A549 treated with Hydrocortisone at 1 μM for 4 hours (cell line): ENCODE measurements at places on chromosomes 1 and 21. TPM values are rescaled to one million over a fixed set of nuclear protein-coding genes. Genes with fewer than 3 reads are reported as not detected.

The PRKCZ gene
- total RNA-seq: 8.8 to 10.3 TPM (median 9.7 TPM) in 5 replicates

The TMEM82 gene
- total RNA-seq: not detected in 5 replicates

The SPRR2E gene
- not detected in 5 replicates for total RNA-seq

The OR10Z1 gene
- total RNA-seq: not detected in 5 replicates

The CTNNBIP1 gene
- 8.5 to 10.7 TPM (median 10.5 TPM) in 5 replicates for total RNA-seq

The AADACL3 gene
- not detected in 5 replicates for total RNA-seq

The CD101 gene
- 0.09 to 0.39 TPM (median 0.16 TPM) in 5 replicates for total RNA-seq

The TMEM51 gene
- total RNA-seq: 27.4 to 30.8 TPM (median 29.9 TPM) in 5 replicates

The LCA5L gene
- total RNA-seq: 1.3 to 1.8 TPM (median 1.6 TPM) in 5 replicates

The AGMAT gene
- total RNA-seq: 6.1 to 7.4 TPM (median 7.3 TPM) in 5 replicates

The LDLRAD1 gene
- total RNA-seq: not detected in 5 replicates

The MROH9 gene
- total RNA-seq: not detected in 5 replicates

The LRRIQ3 gene
- total RNA-seq: 0.54 to 0.82 TPM (median 0.74 TPM) in 5 replicates

The TAS1R3 gene
- 0.07 to 0.24 TPM (median 0.20 TPM) in 5 replicates for total RNA-seq

The GOLT1A gene
- 3.2 to 6.6 TPM (median 4.6 TPM) in 5 replicates for total RNA-seq

The ILDR2 gene
- total RNA-seq: 0.01 to 0.06 TPM (median 0.02 TPM) in 4 of 5 replicates, not detected in the other

The ANKRD35 gene
- total RNA-seq: 0.03 to 0.08 TPM (median 0.05 TPM) in 5 replicates
